ENCODE measurements at places on chromosomes 16 and 17. TPM values are rescaled to one million over a fixed set of nuclear protein-coding genes. Genes with fewer than 3 reads are reported as not detected.
A peak's percentile ranks its signal among the peaks of the same experiment; 100 is the strongest.

ODAD4 gene
- polyA plus RNA-seq = 1.1 TPM

LRRC45 gene
- polyA plus RNA-seq = 30.3 TPM

ABCC11 gene
- 0.07 TPM for polyA plus RNA-seq

VMO1 gene
- polyA plus RNA-seq = 1.3 TPM

CDRT15L2 gene
- not detected for polyA plus RNA-seq

CRYM gene
- 1.8 TPM for polyA plus RNA-seq

NPIPA7 gene
- 26.9 TPM for polyA plus RNA-seq

CDIP1 gene
- polyA plus RNA-seq = 19.4 TPM

SNX20 gene
- polyA plus RNA-seq = not detected

CBX8 gene
- 2.1 TPM for polyA plus RNA-seq

DNA sequence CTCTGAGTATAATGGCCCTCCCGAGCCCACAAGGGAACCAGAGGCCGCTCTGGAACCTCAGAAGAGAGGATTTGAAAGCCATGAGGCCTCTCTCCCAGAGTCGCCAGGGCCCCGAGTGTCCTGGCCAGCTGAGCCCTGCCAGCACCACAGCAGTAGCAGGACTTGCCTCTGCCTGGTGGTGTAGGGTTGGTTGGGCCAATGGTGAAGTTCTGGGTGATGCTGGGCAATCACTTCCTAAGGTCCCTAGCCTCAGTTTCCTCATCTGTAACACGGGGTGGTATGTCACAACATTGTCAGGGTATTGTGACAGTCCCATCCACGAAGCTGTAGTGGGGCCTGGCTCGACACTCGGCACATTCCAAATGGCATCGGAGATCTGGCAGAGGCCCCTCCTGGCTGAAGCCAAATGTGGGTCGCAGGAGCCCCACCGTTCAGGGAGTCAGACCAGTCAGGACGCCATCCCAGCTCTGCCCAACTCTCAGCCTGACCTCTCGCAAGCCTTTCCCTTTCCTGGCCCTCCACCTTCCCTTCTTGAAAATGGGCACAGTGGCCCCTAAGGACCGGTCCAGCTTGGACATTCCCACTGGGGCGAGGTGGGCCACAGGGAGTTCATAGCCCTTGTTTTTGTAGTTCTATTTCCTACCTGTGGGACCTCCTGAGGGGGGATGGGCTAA is 1.7 kb downstream of the NATD1 start:
- no peak for DNase-seq

DNA sequence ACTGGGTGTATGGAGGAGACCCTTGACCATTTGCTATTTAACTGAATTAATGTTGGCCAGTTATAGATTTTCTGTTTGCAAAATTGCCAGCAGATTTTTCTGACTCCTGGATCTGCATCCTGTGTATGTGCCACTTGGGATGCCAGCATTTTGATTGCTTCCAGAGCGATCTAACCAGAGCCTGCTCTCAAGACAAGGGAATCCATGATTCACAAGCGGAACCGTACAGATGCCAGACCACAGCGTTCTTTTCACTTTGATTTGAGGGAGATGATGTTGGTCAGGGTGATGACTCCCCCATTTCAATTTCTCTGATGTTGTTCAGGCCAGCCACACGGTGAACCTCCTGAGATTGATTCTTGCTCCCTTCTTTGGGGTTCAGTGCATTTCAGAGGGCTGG is 228.7 kb downstream of the CDH13 start:
- DNase-seq = no peak

GRCh38 chr17:28957992-28958355 is 6.7 kb upstream of the PHF12 start:
- DNase-seq = no peak

GRCh38 chr17:40319651-40320540 is 10.9 kb downstream of the RARA start:
- peak; percentile 17 for DNase-seq

- no peak for DNase-seq
Observed at GRCh38 chr16:84082110-84082509, 34.6 kb downstream of the MBTPS1 start.

- DNase-seq = no peak
Observed at GRCh38 chr17:43958748-43959352, 5.1 kb upstream of the PYY start.

GRCh38 chr16:79902351-79902750 is 301.8 kb upstream of the MAF start:
- no peak for DNase-seq

- no peak for DNase-seq
Observed at GRCh38 chr17:66310528-66311148, 8.2 kb downstream of the PRKCA start.

DNA sequence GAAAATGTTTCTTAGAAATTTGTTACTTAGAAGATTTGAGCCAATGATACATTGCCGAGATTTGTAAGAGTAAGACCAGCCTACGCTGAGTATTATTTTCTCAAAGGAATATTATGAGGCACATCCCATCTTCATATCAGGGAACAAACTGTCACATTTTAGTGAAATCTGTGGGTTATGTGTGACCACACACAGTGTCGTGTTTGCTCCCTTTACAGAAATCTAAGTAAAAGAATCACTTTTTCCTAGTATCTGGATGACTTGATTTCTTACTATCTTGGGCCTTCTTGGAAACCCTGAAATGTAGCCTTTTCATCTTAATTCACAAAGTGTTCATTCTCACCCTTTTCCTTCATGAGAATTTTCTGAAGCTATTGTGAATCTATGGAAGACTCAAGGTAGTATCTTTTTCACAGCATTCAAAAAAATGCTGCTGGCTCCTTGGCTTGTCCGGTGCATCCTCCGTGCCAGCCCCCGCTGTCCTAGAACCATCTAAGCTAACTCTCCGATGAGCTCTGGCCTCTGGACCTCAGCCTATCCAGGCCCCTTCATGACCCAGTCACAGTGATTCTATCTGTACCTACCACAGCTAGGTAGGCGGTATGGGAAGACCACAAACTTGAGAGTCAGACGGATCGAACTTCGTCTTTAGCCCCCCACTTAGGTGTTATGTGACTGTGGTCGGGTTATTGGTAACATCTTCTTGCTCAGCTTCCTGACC is 524.3 kb downstream of the MAF start:
- no peak for DNase-seq

DNA sequence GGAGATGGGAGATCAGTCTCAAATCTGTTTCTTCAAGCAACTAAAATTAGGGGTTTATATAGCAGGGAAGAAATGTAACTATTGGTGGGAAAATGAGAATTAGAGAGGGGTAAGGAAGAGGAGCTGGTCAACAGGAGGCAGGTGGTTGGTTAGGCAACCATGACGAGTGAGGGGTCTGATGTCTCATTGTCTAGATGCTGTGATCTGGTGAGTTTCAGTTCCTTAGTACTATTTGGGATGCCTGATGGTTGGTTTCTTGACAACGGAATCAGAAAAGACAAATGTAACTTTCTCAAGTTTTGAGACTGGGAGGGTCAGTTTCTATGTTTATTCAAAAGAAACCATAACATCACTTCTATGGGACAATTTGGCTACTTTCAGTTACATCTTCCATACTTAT is 415.3 kb upstream of the C16orf82 start:
- no peak for DNase-seq

DNA sequence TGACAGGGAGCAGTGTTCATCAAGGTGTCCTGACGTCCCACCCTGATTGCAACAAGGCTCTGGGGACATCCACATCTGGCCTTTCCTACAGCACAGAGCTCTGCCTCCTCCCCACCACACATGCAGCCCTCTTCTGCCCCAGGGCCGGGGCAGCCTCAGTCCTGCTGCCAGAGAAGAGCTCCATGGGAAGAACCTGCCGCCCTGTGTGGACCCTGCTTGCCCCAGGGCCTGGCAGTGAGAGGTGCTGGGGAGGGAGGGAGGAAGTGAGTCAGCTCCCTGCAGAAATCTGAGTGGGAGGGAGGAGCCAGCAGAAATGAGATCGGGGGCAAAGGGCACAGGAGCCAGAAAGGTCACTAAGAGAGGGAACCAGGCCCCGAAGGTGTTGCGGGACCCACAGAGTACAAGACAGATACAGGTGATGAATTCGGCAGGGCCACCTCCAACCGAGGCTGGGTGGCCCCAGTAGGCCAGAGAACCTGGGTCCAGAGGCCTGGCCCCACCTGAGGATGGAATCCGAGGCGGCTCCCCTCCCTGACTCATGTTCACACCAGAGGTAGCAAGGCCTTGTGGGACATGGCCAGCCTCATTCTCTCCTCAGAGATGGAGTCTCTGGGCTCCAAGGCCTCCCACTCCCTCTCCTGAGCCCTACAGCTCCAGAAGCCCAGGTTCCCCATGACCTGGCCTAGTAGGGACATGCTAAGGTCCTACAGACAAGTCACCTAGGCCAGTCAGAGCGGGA is 24.8 kb downstream of the MYO18A start:
- peak; percentile 66 for DNase-seq

GRCh38 chr16:57778658-57779057 is 23.6 kb downstream of the KIFC3 start:
- DNase-seq = no peak

- no peak for DNase-seq
Observed at GRCh38 chr17:28193241-28193640, 125.8 kb upstream of the TMEM97 start.

GRCh38 chr16:86171329-86171728 is 272.4 kb downstream of the IRF8 start:
- no peak for DNase-seq

- DNase-seq = no peak
Observed at GRCh38 chr17:38961413-38961812, 5.8 kb downstream of the FBXO47 start.
